OCI-LY7 (cell line): ENCODE measurements at places on chromosomes 6 and 20. TPM values are rescaled to one million over a fixed set of nuclear protein-coding genes. Genes with fewer than 3 reads are reported as not detected.

Gene RPS6KA2
- 1.5 and 1.9 TPM in 2 replicates for total RNA-seq

Gene PLA2G7
- total RNA-seq: not detected in 2 replicates

Gene NRSN1
- total RNA-seq: not detected in 2 replicates

Gene GTSF1L
- 3.3 and 4.0 TPM in 2 replicates for total RNA-seq

Gene F13A1
- 0.63 and 1.1 TPM in 2 replicates for total RNA-seq

Gene BHLHE23
- not detected in 2 replicates for total RNA-seq

GRCh38 chr6:14639983-14640599 lies 522.5 kb downstream of the CD83 start:
- no peak for DNase-seq

- no peak for DNase-seq
These were observed 31.2 kb downstream of the FERMT1 start for GRCh38 chr20:6091661-6092060.

DNA sequence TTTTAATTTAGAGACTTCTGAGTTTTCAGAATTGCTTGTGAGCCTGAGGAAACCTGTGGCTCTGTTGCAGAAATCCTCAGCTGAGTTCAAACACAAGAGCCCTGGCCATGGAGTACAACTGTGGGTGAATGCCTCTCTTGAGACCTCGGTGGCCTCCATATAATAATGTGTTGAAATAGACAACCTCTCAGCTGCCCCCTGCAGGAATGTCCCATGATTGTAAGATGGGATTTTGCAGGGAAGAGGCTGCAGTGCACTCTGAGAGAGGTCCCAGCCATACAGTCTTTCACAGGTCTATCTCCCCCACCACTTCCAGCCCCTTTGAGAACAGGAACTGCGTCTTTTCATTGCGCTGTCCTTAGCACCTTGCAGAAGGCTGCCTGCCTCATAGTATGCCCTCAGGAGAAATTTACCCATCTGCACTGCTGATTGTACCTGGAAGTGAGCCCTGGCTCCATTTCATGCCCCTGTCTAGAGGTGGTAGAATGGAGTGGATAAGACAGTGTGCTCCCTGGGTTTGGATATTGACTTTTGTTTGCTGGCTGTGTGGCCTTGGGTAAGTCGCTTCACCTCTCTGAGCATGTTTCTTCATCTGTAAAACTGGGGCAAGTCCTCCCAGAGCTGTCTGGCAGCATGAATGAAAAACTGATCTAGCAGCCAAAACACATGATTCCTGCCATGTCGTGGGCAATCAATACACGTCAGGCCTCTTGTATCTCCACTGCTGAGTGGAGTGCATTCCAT lies 16.8 kb upstream of the CDH22 start:
- DNase-seq: peak; percentile 15

DNA sequence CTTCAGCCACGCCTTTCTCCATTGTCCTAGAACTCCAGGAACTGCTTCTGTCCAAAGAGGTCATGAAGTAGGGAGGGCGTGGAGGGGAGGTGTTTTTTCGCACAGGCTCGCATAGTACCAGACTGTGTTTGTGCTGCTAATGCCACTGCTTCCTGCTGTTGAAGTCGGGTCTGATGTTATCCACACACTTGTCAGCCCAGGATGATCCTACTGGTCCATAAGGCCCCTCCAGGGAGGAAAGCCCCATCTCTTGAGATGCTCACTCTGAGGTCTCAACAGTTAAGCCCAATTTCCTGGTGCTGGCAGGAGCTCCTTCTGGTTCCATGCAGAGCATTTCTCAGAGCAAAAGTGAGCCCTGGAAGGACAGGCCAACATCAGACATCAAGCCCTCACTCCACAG lies 65.6 kb downstream of the C6orf118 start:
- no peak for DNase-seq

- DNase-seq: no peak
These were observed 315.1 kb upstream of the PRND start for GRCh38 chr20:4406627-4407026.

DNA sequence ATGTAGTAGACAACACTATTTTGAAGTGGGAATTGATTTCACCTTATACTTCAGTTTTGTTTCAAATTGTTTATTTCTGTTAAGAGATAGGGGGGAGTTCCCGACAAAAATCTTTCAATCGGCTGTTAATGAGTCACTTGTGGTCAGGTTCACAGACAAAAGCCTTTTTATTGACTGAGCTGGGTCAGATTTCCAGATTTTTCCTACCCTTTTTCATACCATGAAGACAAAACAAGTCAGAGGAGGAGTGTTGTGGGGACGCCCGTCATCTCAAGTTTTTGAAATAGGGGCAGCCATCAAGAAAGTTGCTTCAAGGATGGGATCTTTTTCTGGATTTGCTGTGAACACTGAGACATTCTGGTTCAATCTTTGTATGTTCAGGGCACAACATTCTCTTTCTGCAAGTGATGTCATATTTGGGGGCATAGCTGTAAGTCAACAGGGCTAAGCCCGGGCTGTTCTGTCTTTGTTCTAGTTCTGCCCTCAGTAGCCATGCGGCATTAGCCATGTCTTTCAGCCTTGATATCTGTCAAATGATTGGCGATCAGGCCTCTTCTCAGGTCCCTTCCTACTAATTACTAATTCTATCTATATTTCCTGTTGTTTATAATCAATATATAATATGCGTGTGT lies 496.0 kb upstream of the MARCKS start:
- no peak for DNase-seq

DNA sequence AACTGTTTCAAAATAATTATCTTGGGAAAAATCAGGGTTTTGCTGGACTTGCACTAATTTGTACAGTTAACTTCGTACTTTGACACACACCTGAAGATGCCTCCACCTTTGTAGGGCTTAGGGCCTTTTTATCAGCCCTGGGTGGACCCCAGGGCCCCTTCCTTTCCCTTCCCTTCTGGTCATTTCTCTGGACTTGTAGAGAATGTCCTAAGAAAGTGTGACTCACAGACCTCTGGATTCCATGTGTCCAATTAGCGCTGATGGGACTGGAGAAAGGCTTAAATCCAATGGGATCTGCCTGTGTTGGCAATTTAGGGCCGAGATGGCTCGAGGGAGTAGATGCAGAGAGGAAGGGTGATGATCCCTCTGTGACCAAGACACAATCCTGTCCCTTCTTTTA lies 9.3 kb downstream of the TRIM15 start:
- DNase-seq: no peak

DNA sequence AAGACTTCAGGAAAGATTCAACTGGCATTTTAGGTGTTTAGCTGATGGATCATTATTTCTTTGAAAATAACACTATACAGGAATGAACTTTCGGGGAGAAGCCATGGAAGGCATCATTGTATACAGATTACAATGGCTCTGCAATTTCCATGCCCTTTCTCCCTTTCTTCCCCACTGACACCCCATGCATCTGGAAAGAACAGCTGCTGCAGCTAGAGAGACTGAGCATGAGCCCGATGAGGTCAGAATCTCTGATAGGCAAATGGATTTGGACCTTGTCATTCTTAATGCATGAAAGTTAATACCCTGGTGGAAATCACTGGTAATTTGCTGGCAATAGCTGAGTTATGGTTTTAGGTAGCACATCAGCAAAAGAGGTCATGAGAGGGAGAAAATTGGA lies 54.8 kb downstream of the BTBD3 start:
- DNase-seq: no peak

DNA sequence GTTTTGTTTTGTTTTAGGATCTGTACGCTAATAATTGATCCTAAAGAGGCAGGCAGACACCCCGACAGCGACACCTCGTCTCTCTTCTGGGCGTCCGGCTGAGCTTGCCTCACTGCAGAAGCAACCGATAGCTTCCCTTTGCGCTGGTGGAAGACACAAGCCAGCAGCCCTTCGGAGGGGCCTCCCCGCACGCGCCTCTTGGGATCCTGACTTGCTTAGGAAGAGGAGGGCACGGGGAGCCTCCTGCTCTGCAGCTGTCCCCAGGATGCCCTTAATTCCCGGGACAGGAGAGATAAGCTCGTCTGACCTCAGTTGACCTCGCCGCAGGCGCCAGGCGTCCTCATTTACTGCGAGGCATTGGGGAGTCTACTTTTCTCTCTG lies 94.0 kb downstream of the CD83 start:
- no peak for DNase-seq

DNA sequence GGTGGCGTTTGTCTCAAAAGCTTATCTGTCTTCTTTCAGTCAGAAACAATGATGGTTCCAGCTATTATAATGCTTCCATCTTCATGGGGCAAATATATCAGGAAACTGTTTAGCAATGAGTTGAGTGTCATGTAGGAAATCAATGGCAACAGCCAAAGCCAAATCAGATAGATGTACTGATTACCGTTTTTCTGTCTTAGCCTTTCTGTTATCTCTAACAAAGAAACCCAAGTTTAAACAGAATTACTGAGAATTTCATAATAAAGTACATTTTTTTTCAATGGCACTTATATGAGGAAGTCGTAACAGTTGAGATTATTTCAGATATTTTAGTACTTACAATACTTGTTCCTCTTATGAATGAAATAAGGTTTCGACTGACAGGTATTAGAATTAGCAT lies 1.2 kb downstream of the NOX3 start:
- DNase-seq: no peak

DNA sequence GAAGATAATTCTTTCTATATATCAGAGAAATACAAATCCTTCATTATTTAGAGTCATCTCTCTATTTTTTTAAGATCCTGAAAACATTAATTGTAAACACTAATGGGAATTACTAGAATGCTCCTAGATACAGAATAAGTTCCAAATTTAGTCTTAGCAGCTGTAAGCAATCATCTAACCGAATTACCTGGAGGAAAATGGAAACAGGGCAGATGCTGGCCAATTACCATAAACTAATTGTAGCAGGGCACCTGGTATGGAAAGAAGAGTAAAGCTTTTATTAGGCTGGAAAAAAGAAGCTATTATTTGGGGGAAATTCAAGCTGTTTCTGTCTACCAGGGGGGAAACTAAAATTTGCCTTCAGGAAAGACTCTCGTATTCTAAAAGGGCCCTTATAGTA lies 257.5 kb downstream of the MMUT start:
- DNase-seq: no peak

- DNase-seq: no peak
These were observed 27.0 kb downstream of the EDEM2 start for GRCh38 chr20:35120012-35120701.

DNA sequence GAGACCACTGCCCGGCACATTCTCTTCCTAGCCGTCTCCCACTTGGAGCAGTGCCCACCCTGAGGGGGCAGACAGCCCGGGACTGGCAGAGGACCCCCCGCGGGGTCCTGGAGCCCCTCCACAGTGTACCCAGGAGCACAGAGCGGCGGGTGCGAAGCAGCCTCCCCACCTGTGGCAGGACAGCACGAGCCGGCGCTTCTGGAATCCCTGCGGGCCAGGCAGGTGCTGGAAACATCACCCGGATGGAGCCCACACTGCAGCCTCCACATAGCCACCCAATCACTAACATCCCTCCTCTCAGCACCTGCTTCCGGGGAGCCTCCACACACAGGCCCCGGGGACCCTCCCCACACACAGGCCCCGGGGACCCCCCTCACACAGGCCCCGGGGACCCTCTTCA lies 18.7 kb downstream of the GATA5 start:
- no peak for DNase-seq

GRCh38 chr6:138682704-138683527 lies 90.7 kb upstream of the CCDC28A start:
- no peak for DNase-seq

DNA sequence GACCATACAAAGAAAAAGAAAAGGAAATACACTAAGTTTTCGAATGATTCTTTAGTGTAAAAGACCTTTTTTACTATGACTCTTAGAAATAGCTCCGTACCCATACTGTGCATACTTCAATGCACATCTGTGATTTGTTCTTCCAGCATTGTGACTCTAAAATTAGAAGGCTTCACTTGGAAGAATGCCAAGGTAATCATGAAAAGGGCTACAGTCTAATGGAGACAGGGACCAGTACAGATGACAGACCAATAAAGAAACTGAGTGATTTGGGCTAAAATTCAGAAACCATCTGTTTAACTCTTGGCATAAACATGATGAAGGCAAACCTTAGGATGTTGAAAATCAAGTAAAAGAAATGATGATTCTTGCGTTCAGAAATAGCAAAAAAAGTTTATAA lies 46.3 kb downstream of the CYP39A1 start:
- no peak for DNase-seq

DNA sequence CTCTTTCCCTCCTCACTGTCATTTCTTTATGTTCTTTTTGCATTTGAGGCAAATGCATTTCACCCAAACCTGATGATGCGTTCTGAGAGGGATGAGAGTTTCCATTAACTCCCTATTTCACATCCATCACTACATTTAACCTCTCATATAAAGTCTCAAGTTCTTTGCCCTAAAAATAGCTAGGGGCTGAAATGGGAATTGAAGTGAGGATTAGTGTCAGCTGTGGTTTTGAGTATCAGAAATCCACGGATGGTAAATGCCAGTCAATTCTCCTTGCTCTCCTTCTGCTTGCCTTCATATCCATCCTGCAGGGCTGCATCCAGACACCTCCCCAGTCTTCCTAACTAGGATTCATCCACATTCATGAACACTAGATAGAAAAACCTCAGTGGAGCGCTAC lies 10.0 kb upstream of the DTNBP1 start:
- no peak for DNase-seq
